ENCODE measurements at places on chromosomes 11 and 22.

DNA sequence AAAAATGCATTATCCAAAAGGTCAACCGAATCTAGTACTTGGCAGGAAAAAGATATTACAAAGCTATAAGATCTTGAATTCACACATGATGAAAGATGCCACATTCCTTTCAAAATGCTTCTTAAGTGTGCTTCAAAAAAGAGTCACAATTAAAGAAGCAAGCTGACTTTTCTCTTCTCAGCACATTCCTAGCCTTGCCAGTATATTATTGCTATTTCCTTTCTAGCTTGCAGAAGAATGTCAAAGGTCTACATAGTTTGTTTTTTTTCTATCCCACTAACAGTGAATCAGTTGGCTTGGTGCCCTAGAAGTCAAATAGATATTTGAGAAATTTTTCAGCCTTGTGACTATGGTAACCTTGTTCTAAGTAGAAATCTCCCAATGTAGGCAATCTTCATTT, 56.8 kb downstream of the GUCY1A2 start:
- no peak for DNase-seq

DNA sequence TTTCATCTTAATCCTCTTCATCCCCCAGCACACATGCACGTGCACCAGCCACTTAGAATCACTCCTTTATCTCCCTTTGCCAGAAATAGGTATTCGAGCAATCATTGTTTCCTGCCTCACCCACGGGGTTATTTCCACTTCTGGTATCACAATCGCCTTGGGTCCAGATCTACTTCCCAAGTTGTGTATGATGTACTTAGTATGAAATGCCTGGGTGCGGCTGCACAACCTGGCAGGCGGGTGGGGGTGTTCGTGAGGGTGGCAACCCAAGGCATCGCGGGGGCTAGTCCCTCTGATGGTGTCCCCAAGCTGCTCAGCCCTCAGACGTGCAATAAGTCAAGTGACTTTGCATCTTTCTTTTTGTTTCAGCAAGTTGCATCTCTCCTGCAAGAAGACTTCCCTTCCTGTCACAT, 475.6 kb downstream of the MIAT start:
- no peak for DNase-seq

GRCh38 chr22:23518376-23519187, 61.5 kb downstream of the IGLL1 start:
- DNase-seq: no peak

DNA sequence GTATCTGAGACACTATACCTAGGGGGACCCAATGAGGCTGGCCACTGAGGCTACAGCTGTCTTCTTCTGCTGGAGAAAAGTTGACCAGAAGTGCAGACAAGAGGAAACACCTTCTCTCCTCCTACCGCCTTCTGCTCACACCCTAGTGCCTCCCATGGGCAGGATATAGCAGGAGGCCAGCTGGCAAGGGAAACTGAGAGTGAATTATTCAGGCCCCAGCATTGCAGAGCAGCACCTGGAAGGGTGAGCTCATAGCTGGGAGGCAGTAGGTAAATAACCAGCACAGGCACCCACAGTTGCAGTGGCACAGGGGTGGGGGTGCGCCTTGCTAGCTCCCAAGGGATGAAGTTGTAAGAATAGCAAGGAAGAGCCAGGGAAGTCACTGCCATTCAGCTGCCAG, 267.4 kb upstream of the NCAM1 start:
- no peak for DNase-seq

DNA sequence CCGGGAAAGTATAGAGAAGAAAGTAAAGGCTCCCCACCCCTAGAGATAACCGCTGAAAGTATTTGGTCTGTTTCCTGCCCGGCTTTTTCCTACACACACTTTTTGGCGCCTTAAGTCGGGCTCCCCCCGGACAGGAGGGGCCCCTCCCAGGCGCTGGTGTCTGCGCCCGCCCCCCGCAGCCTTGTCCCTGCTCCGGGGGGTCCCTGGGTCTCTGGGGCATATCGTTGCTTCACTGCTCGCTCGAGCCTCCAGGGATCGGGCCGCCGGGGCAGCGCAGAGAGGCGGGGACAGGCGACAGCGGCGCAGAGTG, 928 bp upstream of the CRACR2B start:
- no peak for DNase-seq

DNA sequence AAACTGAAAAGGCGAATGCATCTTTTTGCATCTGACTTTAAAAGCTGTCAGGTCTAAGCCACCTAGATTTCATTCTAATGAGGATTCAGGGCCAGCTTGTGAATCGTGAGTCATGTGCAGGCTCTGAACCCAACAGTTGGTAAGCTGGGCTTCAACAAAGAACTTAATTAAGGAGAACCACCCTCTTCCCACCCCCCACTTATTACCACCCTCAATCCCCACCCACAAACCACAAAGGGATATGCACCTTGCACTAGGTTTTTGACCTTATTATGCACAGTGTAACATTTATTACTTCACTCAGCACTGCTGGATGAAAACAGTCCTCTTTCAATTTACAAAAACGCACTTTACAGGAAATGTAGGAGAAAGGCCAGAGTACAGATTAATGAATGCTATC, 94.1 kb upstream of the LIN7C start:
- DNase-seq: no peak

DNA sequence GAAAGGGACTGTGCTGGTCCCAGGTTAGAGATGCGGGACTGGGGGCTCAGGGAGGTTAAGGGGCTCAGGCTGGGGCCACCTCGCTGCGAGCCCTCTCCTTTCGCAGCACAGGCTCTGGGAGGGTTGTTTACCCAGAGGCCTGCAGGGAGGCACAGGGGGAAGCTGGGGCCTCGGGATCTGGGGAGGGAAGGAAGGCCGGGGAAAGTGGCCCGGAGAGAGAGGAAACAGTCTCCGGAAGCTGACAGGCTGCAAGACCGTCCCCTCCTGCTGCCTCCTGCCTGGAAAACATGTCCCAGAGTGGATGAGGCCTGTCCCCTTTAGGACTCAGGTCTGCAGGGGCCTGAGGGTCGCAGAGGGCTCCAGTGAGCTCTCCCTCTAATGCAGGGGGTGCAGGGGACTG, 45.4 kb downstream of the MYO7A start:
- DNase-seq: peak; percentile 20

- DNase-seq: no peak
Measured at GRCh38 chr22:43972931-43973462, 17.8 kb downstream of the SAMM50 start.

Measured in left cardiac atrium (tissue), 4 donors.